ENCODE measurements at places on chromosomes 5 and 9. TPM values are rescaled to one million over a fixed set of nuclear protein-coding genes. Genes with fewer than 3 reads are reported as not detected.

TMEM215 gene
- total RNA-seq: not detected

MEF2C gene
- total RNA-seq: 46.7 TPM

PCDHB5 gene
- 1.6 TPM for total RNA-seq

RANBP17 gene
- total RNA-seq: 2.7 TPM

PTPDC1 gene
- 8.5 TPM for total RNA-seq

OMD gene
- total RNA-seq: 3.2 TPM

CD14 gene
- 46.1 TPM for total RNA-seq

LHX3 gene
- not detected for total RNA-seq

ANKRD33B gene
- total RNA-seq: 4.1 TPM

PCDHGB1 gene
- 6.7 TPM for total RNA-seq

PIP5KL1 gene
- total RNA-seq: not detected

CENPH gene
- total RNA-seq: 3.6 TPM

ANKRD20A1 gene
- total RNA-seq: 1.7 TPM

PTPRD gene
- total RNA-seq: 13.3 TPM

GDNF gene
- not detected for total RNA-seq

ADCY2 gene
- total RNA-seq: 0.19 TPM

PCDHB3 gene
- total RNA-seq: 0.70 TPM

CYLC2 gene
- not detected for total RNA-seq

GADD45G gene
- 47.6 TPM for total RNA-seq

LIFR gene
- 56.1 TPM for total RNA-seq

EMB gene
- total RNA-seq: 15.4 TPM

NADK2 gene
- 39.4 TPM for total RNA-seq

MYOT gene
- 22.4 TPM for total RNA-seq

SLIT3 gene
- total RNA-seq: 12.4 TPM

RORB gene
- 5.6 TPM for total RNA-seq

RHOBTB3 gene
- total RNA-seq: 76.5 TPM

TNC gene
- 0.57 TPM for total RNA-seq

HAVCR1 gene
- not detected for total RNA-seq

SV2C gene
- 0.22 TPM for total RNA-seq

ORM2 gene
- not detected for total RNA-seq

OCLN gene
- total RNA-seq: 1.5 TPM

GFI1B gene
- 0.43 TPM for total RNA-seq

OR1Q1 gene
- total RNA-seq: not detected

OBP2B gene
- not detected for total RNA-seq

ACSL6 gene
- total RNA-seq: 3.4 TPM

SVEP1 gene
- 6.4 TPM for total RNA-seq

PCDHGB6 gene
- total RNA-seq: 5.9 TPM

PALM2AKAP2 gene
- 90.1 TPM for total RNA-seq

CTXN3 gene
- not detected for total RNA-seq

CNTNAP3B gene
- total RNA-seq: 6.8 TPM

CDH9 gene
- total RNA-seq: not detected

NRG2 gene
- total RNA-seq: 1.9 TPM

FAM221B gene
- total RNA-seq: not detected

RLN2 gene
- not detected for total RNA-seq

IFNK gene
- not detected for total RNA-seq

TAF11L10 gene
- not detected for total RNA-seq

PLEKHG4B gene
- not detected for total RNA-seq

RMRP gene
- 15,747 TPM for total RNA-seq

IFNB1 gene
- total RNA-seq: not detected

BNC2 gene
- total RNA-seq: 4.3 TPM

FCN1 gene
- 5.7 TPM for total RNA-seq

ARHGEF28 gene
- 1.9 TPM for total RNA-seq

GRIN1 gene
- not detected for total RNA-seq

TOR4A gene
- 16.5 TPM for total RNA-seq

All from Right ventricle myocardium inferior (tissue), 1 donor.